Natural killer cell treated with Interleukin-12 subunit alpha and Interleukin-12 subunit beta and Interleukin-15 and Interleukin-18, amount 100 ng/mL, for 72 hours (primary cell): ENCODE measurements at places on chromosomes 3 and 15. TPM values are rescaled to one million over a fixed set of nuclear protein-coding genes. Genes with fewer than 3 reads are reported as not detected.

- no peak for DNase-seq
Observed at GRCh38 chr3:13927295-13927694, 47.4 kb upstream of the WNT7A start.

DNA sequence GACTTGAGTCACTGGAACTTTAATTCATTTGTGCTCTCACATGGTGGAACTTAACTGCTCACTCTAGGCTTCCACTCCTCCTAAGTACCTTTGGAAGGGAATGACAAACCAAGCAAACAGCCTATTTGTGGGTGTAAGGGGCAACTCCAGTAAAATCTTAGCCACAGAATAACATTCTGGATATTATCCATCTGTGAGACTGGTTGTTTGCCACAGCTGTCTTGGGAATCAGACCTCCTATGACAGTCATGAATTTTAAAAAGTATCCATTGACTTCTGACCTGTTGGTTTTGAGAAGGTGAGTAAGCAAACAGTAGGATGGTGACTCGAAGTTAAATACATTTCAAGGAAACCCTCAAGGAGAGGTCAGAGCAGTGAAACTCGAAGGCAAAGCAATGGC lies 147.3 kb upstream of the CDIN1 start:
- no peak for DNase-seq

DNA sequence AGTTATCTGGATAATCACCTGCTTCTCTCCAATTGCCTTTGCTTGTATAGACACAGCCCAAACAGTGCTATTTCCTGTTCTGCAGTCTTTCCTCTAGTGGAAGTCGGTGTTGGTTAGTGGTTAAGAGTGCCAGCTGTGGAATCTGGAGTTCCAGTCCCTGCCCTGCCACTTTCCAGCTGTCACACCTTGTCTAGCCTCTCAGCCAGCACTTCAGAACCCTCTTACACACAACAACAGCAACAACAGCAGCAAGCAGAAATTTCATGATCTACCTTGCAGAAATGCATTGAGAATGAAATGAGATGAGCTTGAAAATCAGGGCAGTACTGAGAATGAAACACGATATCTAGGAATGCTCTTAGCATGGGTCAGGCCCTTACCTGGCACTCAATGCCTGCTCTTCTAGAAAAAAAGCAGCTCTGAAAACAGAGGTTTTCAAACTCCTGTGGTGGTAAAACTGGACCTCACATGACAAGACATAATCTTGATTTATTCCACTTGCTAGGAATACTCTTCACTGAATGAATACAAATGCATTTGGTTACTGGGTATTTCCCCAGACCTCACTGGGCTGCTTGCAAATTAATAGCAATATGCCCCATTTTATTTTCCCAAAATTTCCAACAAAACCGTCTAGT lies 3.3 kb upstream of the WNT5A start:
- no peak for DNase-seq

KBTBD13 gene
- not detected for total RNA-seq

DUOX2 gene
- 0.19 TPM for total RNA-seq

RGMA gene
- total RNA-seq: not detected
